ENCODE measurements at places on chromosomes 4 and X. TPM values are rescaled to one million over a fixed set of nuclear protein-coding genes. Genes with fewer than 3 reads are reported as not detected.

DNA sequence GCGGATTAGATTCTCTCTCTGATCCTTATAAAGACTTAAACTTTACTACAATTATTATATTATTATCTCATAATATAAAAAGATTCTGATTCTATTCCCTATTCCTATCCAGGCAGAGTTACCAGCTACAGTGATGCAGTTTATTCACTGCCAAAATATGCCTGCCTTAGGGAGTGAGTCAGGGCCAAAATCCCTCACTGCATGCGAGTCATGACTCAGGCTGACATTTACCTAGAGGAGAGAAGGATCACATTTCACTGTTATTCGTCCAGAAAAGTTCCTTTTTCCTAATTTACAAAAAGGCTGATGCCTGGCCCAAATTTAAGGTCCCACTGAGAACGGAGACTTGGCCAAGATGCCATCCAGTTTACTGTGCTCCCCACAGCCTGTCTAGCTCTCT is 168.5 kb upstream of the LDB2 start:
- no peak for DNase-seq

- no peak for DNase-seq
Measured at GRCh38 chr4:117481742-117482141, 396.4 kb upstream of the TRAM1L1 start.

GRCh38 chrX:20374900-20375438 is 108.3 kb upstream of the RPS6KA3 start:
- DNase-seq, result no peak

GRCh38 chr4:16682975-16683374 is 215.5 kb downstream of the LDB2 start:
- DNase-seq, result no peak

DNA sequence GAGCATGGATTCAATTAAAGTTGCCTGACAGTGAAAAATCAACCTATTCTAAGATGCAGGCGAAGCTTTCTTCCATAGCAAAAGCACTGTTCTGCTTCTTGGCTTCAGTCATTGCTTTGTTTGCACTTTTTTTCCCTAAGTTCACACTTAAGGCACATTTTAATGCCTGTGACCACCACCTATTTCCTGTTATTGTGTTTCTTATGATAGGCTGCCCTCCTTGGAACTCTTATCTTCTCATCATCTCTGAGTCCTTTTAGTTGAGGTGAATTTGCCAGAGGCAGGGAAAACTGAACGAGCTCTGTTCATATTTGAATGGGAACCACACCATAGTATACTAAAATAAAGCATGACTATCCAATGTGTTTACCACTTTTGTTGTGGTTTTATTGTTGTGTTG is 119.8 kb downstream of the SPCS3 start:
- no peak for DNase-seq

DNA sequence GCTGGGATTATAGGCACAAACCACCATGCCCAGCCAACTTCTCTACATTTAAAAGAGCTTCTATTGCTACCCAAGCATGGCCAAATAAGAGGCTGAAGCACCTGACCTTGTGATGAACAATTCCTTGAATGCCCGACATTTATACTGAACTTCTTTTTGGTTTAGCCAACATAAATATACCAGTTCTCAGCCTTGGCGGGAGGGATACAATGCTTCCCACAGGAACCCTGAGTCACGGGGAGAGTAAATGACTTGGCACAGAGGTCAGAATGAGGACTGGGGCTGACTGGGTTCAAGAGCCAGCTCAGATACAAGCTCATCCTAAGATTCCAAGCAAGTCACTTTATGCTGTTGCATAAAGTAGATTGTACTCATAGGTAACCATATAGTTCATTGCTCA is 6.1 kb downstream of the HOPX start:
- DNase-seq, result no peak

BMPR1B gene
- total RNA-seq, result not detected

GRCh38 chr4:148332486-148332885 is 109.7 kb downstream of the NR3C2 start:
- DNase-seq, result no peak

SFRP2 gene
- total RNA-seq, result not detected

- no peak for DNase-seq
Measured at GRCh38 chr4:85414972-85415371, 60.0 kb upstream of the ARHGAP24 start.

GRCh38 chrX:129678614-129679195 is 23.9 kb upstream of the APLN start:
- peak; percentile 62 for DNase-seq

HSD17B13 gene
- not detected for total RNA-seq

GRCh38 chrX:13047759-13048158 is 3.3 kb upstream of the FAM9C start:
- no peak for DNase-seq
